ENCODE measurements at places on chromosomes 12 and 14.
A peak's percentile ranks its signal among the peaks of the same experiment; 100 is the strongest.

DNA sequence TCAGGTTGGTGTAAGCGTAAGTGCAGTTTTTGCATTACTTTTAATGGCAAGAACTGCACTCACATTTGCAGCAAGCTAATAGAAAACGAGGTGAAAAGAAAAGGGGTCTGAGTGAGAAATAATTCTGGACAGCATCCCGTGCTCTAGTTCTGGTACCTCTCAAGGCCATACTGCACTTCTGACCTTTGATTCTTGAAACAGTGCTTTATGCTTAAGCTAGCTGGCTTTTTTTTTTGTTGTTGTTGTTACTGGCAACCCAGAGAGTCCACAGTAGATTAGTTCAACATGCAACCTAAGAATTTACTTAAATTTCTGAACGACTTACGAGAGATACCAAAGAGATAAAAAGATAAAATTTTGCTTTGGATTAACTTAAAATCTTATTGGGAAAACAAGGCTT, 75.2 kb upstream of the PRKD1 start:
- no peak for DNase-seq

DNA sequence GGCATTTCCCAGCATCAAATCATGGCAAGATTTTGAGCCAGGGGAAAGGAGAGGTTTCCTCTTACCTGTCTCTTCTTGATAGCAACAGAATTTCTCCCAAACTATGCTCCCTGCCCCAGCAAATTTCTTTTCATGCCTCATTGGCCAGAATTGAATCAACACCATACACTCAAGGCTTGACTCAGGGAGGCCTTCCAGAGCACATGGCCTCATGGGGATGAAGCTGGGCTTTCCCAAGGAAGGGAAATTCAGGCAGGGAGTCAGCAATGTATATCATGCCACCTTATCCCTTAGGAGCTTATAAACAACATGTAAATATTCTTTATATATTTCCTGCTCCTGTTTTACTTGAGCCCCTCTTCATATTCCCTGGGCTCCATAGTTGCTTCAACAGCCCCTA, 62.1 kb downstream of the ARF6 start:
- no peak for DNase-seq

DNA sequence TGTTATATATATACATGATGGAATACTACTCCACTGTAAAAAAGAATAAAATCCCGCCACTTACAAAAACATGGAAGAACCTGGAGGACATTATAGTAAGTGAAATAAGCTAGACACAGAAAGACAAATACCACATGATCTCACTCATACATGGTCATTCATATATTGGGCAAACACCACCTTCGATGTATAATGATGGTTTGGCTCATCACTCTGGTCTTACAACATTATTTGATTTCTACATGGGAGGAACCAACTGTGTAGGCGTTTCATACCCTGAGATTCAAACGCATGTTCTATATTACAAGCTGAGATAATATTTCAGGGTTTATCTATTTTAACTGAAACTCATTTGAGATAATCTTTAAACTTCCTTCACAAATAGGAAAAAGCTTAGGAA, 48.3 kb downstream of the ABCD2 start:
- no peak for DNase-seq

DNA sequence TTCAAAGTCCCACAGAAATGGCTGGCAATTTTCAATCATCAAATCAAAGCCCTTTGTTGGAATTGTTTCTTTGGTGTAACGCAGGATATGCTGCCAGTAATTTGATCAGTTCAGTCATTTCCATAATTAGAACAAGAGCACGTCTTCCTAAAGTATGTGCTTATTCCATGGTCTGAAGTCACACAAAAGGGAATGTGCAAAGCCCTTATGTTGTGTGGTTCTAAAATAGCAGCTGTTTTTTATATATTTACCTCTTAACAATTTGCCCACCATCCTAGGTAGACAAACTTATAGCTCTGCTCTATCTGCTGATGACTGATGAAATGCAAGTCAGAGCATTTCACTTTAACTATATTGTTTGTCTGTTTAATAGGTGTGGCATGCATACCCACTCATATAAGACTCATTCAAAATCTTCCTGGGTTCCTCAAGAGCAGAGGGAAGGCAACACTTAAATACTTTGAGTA, 176.1 kb upstream of the SLC38A2 start:
- DNase-seq = no peak

DNA sequence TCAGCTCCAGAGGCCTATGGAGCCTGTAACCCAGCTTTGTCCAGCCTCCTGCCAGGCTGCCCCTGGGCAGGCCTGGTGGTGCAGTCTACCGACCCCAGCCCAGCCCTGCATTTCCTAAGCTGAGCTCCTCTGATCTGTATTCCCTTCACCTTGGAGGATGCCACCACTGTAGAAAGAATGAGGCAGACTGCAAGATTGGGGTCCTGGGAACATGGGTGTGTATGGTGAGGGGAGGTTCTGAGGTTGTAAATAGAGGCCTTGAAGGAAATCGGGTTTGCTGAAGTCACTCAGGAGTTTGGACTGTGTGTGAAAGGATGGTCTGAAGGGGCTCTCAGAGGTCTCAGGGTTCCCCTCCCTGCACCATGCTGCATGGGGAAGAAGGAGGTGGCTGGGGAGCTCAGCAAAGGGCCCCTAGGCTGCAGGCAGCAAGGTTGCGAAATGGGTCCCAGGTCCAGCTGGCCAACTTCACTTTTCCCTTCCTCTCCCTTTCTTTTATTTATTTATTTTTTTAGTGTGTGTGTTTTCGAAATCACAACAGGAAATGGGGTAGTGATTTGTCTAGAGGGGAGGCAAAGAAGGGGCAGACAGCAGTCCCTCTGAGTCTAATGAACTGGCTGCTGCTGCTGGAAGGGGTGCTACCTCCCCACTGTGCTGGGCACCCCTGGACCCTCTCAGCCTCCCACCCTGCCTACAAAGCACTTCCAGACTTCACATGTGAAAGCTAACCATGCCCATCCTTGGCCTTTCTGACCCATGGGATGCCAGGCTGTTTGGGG, 1.2 kb upstream of the LRP1-AS start:
- no peak for DNase-seq

DNA sequence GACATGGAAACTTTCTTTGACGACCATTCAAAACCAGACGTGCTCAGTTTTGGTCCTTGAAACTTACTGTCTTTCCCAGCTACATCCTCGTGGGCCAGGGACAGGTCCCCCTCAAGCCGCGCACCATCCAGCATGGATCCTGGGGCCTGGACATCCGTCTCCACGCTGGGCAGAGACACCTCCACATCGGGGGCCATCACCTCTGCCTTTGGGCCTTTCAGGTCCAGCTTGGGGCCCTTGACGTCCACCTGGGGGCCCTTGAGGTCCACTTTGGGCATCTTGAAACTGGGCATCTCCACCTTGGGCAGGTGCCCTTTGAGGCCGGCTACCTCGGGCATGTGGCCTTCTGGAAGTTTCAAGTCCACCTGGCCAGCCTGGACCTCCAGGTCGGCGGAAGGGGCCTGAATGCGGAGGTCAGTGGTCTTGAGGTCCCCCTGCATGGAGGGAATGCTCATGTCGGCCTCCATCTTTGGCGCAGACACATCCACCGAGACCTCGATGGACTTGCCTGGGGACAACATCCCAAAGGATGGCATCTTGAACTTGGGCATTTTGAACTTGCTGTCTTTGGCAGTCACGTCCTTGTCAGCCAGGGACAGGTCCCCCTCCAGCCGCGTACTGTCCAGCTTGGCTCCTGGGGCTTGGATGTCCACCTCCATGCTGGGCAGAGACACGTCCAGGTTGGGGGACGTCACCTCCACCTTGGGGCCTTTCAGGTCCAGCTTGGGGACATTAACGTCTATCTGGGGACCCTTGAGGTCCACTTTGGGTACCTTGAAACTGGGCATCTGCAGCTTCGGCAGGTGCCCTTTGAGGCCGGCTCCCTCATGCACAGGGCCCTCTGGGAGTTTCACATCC, 17.1 kb downstream of the PLD4 start:
- DNase-seq = no peak

GRCh38 chr12:62044450-62045135, 215.6 kb upstream of the USP15 start:
- no peak for DNase-seq

- no peak for DNase-seq
Observed at GRCh38 chr12:50626026-50626425, 121.2 kb downstream of the DIP2B start.

GRCh38 chr12:59850268-59850667, 254.4 kb downstream of the SLC16A7 start:
- no peak for DNase-seq

- DNase-seq = no peak
Observed at GRCh38 chr12:2578772-2579171, 216.0 kb upstream of the FKBP4 start.

GRCh38 chr14:47961634-47962033, 286.2 kb upstream of the MDGA2 start:
- DNase-seq = no peak

GRCh38 chr14:52355016-52355431, 40.9 kb downstream of the PTGER2 start:
- DNase-seq = peak; percentile 28

GRCh38 chr14:40909906-40910305, 696.8 kb upstream of the LRFN5 start:
- DNase-seq = no peak

DNA sequence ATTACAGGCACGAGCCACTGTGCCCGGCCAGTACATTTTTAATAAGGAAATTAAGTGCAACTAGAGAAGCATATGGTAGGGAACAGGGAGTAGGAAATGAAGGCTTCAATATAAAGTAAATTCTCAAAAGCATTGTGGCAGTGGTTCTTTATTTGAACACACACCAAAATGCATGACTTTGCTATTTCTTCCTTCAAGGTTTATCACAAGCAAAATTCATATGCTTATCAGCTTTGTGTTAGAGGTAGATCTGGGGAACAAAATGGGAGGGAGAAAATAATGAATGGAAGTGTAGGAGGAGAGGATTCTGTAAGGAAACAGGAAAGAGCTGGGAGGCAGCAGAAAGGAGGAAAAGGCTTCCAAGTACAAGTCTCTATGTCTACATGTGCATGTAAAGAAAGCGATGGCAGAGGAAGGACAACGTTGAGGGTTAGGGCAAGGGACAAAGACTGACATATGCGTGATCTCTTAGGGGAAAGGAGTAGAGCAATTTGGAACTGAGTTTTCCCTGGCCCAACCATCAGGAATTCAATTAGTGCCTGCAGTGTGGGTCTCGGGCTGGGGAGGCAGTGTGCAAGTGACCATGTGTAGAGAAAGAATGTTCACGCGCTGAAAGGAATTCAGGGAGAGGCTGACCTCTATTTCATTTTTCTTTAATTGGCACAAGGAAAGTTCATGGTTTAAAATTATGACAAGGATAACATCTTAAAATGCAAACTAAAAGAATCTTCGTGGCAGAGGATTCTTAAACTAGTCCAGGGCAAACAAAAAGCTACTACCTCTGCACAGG, 22.9 kb upstream of the RASSF8 start:
- no peak for DNase-seq

- DNase-seq = no peak
Observed at GRCh38 chr14:61188196-61188595, 92.9 kb downstream of the TMEM30B start.

GRCh38 chr12:82146740-82147139, 211.4 kb downstream of the CCDC59 start:
- DNase-seq = no peak

GRCh38 chr12:503111-503761, 43.5 kb downstream of the B4GALNT3 start:
- no peak for DNase-seq

- peak; percentile 93 for DNase-seq
Observed at GRCh38 chr12:45232756-45233372, 17.0 kb downstream of the ANO6 start.

GRCh38 chr14:59619061-59619460, 42.4 kb upstream of the CCDC175 start:
- DNase-seq = no peak
